ENCODE measurements at places on chromosomes 6 and 20.

- DNase-seq, result no peak
These were observed 22.1 kb downstream of the SCP2D1 start for GRCh38 chr20:18835466-18836256.

DNA sequence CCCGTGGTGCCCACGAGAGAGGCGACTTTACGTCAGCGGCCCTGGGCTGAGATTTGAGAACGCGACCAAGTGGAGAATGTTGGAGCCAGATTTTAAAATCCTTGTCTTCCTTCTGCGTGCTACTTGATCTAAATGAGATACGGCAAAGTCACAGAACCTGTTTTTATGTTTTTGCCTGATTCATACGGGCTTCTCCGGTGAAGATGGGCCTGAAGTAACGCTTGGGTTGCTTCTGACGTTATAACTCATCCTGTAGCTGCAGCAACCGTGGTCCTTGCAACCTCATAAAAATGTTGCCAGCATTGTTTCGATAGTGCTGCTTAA is 462 bp upstream of the SLC35B3 start:
- DNase-seq, result no peak

DNA sequence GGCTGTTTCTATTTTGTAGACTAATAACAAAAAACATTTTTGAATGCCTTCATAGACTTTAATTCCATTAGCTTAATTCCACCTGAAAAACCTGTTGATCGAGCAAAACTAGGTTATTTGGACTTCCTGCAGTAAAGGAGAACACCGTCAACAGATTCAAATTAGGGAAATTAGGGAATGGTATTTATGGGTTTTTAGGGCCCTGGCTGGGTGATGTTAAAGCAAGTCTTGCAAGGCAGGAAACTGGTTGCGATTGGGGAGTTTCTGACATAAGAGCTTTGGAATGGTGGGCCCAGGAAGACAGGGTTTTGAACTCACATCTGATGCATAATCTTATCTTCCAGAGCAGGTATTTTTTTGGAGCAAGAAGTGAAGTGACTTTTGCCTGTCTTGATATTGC is 40.1 kb upstream of the TFAP2C start:
- no peak for DNase-seq

GRCh38 chr20:43507150-43508080 is at the start of gene L3MBTL1:
L3MBTL1 (plus strand) TSS chr20:43507697; CDS start chr20:43513504, 5,807 bp downstream.
- peak; percentile 81 for DNase-seq

GRCh38 chr20:44215125-44215524 is 4.6 kb upstream of the OSER1 start:
- peak; percentile 67 for DNase-seq

GRCh38 chr6:57263739-57264138 is 41.6 kb upstream of the RAB23 start:
- DNase-seq, result no peak

GRCh38 chr20:19758501-19759331 is 658 bp downstream of the RIN2 start:
- peak; percentile 83 for DNase-seq

DNA sequence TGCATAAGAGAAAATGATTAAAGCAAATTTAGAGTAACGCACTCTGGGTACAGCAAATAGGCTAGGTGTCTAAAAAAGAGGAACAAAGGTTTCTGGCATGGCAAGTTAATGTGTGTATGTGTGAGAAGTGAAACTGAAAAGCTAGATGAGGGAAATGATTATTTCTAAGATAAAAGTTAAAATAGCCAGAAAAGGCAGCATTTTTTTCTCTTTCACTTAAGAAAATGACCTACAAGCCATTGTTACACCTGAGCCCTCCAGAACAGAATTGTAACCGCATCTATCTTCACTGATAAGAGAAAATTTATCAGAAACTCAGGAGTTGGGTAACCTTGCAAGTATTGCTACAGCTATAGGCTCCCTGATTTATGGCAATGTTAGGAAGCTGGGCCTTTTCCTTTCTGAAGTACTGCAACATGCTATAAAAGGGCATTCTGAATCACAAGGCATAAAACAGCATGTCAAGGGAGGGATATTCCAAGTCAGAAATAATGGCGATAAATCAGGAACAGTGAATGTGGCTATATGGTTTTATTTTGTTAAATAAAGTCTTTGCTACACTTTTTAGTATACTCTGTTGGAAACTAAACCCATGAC is 395.3 kb downstream of the TBC1D32 start:
- no peak for DNase-seq

DNA sequence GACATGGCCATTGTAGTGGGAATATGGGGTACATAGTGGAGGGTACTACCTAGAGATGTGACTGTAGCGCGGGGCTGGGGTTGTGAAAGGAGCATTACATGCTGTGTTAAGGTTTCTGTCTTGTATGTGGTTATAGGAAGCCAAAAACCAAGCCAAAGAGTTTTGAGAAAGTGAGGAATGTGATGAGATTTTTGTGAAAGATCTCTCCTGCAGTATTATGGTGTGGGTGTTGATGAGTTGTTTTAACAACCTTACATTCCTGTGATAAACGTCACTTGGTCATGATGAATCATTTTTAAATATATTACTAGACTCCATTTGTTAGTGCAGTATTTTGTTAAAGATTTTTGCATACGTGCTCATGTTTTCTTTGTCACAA is 48.9 kb downstream of the ZFAND3 start:
- DNase-seq, result no peak

- DNase-seq, result no peak
These were observed 50.4 kb downstream of the MTHFD1L start for GRCh38 chr6:150915880-150916265.

DNA sequence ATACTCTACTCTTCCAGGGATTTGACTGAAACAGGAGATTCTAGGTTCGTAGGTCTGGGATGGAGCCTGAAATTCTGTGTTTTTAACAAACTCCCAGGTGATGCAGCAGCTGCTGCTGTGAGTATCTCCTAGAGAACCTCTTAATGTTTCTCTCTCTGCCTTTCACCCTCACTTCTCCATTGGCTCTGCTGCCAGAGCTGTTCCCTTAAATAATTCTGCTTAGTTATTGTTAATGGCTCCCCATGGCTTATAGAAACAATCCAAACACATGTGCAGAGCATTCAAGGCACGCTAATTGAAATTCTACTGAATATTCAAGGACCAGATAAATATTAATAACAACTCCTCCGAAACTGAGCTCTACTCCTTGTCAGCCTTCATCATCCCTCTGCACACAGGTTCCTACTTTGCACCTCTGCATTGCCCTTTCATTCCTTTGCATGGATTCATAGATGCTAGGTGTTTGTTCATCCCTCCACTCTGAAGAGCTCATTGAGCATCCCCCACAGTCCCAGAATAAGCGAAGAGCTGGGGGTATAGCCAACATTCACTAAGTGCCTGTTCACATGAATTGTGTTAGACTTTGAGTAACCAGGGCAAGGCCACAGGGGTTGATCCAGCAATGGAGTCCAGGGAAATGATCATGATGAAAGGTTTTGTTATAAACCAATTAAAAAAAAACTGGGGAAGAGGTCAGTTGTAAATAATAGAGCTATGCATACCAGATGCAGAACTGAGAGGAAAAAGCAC is 488.4 kb upstream of the JAG1 start:
- no peak for DNase-seq

- no peak for DNase-seq
These were observed 250.4 kb downstream of the CDH4 start for GRCh38 chr20:61502433-61502832.

DNA sequence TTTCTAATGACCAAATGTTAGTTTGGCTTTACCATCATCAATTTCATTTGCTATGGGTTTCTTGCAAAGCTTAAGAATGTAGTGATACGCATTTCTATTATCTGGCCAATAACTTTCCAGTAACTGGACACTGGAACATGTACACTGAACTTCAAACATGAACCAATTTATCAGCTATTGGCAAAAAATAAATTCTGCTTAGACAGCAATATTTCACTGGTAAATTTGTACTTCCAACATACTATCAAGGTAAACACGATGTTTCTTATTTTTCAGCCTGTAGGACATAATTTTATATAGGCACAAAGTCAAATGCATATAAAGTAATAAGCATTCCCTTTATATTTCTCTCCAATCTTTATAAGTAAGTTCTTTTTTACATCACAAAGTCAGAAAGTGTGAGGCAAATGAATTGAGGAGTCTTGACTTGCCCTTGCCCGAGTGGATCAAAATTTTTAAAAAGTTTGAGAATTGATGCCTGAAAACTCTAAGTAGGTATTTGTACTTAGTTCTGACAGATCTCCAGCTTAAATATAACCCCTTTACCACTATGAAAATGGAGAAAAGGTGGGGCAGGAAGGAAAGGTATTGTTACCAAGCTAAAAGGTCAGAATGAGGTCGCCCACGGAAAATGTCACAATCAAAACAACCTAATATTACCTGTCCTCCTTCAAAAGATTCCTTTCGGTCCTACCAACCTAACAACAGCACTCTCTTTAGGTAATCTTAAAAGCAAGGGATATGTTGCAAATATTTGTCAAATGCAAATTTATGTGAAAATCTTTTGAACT is 41.3 kb downstream of the STK38 start:
- no peak for DNase-seq

DNA sequence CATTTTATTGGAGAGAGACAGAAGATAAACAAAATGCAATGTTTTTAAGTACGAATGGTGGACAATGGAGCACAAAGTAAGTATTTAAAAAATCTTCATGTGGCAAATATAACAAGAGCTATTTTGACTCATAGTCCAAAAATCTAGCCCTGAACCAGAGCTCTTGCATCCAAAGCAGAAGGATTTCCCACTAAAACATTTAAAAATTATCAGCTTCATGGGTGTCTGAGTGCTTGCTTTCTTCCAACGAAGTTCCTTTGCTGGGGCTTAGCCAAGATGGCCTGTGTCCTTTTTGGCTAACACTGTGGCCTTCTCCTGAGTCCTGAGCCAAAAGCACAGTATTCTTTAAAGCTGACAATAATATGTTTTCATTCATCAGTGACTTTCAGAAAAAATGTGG is 161.7 kb downstream of the RIMS1 start:
- no peak for DNase-seq

DNA sequence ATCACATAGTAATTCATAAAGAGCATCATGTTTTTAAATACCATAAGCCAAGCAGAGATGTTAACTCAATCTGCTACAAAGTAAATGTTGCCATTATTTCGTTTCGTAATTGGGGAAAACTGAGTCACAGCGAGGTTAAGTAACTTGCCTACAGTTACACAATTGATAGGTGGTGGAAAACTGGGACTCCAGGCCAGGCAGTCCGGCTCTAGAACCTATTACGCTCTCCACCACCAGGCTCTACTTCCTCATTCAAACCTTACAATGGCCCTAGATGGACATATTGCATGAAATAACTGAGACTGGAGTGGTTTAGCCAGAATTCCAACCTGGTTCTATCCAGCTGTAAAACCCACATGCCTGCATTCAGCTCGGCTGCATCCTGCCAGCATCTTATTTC is 58.2 kb downstream of the LINC00237 start:
- no peak for DNase-seq

DNA sequence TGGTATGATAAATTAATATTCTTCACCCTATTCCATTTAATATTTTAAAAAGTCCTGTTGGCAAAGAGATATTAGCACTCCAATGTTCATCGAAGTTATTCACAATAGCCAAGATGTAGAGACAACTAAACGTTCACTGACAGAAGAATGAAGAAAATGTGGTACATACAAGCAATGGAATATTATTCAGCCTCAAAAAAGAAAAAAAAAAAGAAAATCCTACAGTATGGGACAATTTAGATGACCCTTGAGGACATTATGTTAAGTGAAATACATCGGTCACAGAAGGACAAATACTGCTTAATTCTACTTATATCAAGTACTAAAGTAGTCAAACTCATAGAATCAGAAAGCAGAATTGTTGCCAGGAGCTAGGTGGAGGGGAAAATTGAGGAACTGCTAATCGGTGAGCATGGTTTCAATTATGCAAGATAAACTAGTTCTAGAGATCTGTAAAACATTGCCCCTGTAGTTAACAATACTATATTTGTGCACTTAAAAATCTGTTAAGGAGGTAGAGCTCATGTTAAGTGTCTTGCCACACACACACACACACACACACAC is 4.7 kb downstream of the GCLC start:
- no peak for DNase-seq

- no peak for DNase-seq
These were observed 338 bp downstream of the UTRN start for GRCh38 chr6:144285548-144285797.

DNA sequence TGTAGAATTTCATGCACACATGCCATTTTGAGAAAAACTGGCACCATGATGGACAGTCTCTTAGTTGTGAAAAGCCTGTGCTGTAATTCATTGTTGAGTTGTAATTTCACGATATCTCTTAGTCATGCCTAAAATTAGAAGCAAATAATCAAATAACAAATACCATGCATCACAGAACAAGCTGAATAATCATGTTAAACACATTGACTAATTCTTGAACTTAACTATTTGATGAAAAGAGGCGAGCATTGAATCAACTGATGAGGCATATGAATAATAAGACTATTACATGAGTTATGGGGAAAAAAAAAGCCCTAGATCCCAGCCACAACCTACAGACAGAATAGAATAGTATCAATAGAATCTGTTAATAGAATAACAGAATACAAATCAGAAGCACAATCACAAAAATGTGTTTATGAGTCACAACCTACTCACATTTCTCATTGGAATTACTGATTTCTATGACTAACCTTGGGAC is 14.2 kb upstream of the RNF217 start:
- no peak for DNase-seq

GRCh38 chr20:50089140-50089786 is 23.7 kb downstream of the UBE2V1 start:
- DNase-seq, result no peak

GRCh38 chr6:73308712-73309534 is 45.2 kb downstream of the DPPA5 start:
- peak; percentile 54 for DNase-seq
